Tibial artery (tissue), 4 donors: ENCODE measurements at places on chromosomes 3 and 15.
A peak's percentile ranks its signal among the peaks of the same experiment; 100 is the strongest.

- DNase-seq, result no peak
Observed at GRCh38 chr3:101857301-101857741, 8.0 kb downstream of the NFKBIZ start.

GRCh38 chr3:194447161-194447560, 39.6 kb downstream of the ATP13A3 start:
- no peak for DNase-seq

DNA sequence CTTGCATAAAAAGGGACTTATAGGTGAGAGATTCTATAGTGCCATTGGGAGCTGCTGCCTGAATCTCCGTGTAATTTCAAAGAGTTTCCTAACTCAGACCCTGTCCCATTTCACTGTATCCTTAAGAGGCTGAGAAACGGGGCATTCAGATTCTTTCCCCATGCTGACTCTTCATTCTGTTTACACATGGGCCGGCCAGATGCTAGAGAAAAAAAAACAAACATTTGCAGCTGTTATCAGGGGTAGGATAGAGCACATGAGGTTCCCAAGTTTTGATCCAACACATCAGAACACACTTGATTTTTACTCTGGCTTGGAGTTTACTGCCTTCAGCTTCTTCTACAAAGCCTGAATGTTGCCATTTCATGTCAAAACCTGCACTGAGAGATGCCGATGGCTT, 215.9 kb upstream of the TPRG1 start:
- DNase-seq, result no peak

DNA sequence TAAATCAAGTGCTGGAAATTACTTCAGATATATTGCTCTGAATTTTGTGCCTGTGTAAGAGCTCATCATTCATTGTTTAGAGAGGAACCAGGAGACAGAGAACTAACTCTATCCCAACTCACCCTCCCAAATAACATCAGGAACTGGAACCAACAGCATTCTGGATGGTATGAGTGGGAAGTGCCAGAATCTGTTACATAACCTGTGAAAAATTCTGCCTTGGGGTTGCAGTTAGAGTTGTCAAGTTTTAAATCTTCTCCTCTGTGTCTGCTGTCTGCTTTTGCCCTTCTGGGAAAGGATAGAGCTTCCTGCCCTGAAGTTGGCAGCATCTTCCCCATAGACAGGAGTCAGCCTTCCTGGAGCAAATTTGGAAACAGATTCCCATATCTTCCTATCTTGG, 41.2 kb downstream of the TIMP4 start:
- DNase-seq, result no peak

- DNase-seq, result no peak
Observed at GRCh38 chr15:35023804-35024203, 35.7 kb upstream of the ZNF770 start.

- no peak for DNase-seq
Observed at GRCh38 chr3:47476644-47477199, 981 bp upstream of the SCAP start.

GRCh38 chr3:170909129-170909903, 879 bp upstream of the EIF5A2 start:
- DNase-seq, result no peak

GRCh38 chr3:79497447-79498111, 270.2 kb downstream of the ROBO1 start:
- no peak for DNase-seq

- DNase-seq, result no peak
Observed at GRCh38 chr3:59306436-59306835, 256.6 kb upstream of the CFAP20DC start.

DNA sequence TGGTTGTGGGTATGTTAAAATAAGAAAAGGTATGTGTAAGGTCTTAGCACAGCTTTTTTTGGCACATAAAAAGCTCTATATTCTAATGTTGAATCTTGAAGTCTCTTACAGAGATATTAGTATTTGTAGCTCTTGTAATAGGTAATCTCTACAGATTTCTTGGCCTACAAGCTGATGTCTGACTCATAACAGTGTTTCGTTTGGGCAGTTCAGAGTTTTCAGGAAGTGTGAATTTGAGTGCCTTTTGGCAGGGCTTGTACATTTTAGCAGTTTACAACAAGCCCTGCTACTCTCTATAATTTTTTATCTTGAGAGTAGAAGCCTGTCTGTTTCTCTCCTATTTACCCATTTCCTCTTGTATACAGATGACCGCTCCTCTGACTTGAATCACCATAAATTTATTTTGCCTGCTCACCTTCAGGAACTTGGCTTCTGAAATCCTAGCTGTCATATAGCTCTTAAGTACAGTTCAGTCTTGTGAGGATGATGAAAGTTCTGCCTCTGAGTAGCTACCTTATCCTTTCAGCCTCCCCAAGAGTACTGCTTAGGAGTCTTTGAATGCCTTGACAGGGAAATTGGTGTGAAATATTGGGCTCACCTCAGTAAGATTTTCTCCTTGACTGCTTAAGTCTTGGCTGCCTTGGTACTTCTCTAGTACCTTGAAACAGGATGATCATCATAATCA, 419.9 kb upstream of the RARB start:
- DNase-seq, result no peak

- DNase-seq, result peak; percentile 72
Observed at GRCh38 chr15:67109141-67110034, 44.0 kb downstream of the SMAD3 start.

DNA sequence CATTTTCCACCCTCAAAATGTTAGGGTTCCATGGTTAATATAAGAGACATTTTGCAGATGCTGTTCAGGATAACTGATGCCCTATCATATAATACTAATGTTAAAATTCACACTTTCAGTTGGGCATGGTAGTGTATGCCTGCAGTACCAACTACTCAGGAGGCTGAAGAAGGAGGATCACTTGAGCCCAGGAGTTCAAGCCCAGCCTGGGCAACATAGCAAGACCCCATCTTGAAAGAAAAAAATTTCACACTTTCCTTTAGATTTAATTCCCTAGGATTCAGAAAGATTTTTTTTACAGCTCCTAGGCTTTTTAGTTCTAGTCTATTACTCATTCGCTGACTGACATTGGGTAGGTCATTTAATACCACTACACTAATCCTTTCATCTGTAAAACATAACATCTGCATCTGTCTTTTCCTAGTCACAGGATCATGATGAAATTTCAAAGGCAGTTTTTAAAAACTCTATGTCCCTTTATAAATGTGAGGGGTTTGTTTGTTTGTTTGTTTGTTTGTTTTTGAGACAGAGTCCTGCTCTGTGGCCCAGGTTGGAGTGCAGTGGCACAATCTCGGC, 103.7 kb downstream of the MYO5A start:
- DNase-seq, result no peak

DNA sequence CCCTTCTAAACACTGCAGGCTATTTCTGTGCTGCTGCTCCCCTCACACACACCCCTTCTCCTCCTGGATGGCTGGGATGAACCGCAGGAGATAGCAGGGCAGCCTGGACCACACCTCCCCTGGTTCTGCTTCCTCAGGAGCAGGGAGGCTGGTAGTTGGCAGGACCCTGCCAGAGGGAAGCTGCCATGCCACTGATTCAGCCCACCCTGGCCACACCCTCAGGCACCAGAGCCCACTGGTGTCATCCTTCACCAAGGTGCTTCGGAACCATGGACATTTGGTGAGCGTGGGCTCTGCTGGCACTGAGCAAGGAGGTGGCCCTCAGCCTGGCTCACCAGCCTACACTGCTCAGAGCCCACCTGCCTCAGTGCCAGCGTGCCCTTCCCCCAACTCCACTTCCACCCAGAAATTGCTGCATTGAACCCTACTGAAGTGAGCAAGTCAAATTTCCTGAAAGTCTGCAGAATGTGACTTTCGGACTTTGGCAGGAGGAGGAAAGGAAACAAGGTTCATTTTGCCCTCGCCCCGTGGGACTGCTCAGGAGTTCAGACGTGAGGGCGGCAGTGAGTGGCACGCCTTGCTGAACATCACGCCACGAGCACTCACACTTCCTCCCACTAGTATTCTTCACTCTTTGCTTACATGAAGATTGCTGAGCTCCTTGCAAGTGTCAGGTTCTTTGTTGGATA, 26.3 kb downstream of the BMF start:
- no peak for DNase-seq

DNA sequence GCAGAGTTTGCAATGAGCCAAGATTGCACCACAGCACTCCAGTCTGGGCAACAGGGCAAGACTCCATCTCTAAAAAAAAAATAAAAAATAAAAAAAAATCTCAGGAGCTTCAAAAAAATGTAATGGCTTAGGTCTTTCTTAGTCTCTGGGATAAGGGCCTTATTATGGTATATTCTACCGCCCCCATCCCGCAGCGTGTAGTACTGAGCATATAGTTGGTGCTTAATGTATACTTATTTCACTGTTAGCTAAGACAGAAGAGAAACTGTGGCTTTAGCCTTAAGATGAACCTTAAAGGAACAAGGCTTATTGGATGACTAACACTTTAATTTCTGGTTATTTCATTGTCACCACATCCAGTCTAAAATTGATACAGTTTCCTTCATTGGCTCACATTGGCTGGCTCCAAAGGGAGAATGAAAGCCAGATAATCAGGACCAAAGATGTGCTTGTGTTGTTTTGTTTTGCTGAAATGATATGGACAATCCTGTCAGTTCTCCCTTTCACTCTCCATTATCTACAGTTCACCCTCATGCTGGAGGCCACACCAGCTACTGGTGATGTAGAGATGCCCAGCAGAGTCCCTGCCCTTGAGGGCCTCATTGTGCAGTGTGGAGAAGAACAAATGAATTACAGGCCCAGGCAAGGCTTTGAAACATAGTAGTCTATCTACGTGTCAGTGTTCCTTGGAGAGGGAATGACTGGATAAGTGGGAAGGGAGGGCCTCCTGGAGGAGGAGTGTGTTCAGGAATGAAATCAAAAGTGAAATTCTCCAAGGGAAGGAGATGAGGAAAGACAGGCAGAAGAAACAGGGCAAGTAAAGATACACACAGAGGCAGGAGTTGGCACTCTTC, 17.4 kb upstream of the RAF1 start:
- no peak for DNase-seq

GRCh38 chr3:675846-676245, 417.0 kb upstream of the CNTN6 start:
- DNase-seq, result no peak

- DNase-seq, result no peak
Observed at GRCh38 chr15:85500060-85500708, 119.8 kb downstream of the AKAP13 start.

DNA sequence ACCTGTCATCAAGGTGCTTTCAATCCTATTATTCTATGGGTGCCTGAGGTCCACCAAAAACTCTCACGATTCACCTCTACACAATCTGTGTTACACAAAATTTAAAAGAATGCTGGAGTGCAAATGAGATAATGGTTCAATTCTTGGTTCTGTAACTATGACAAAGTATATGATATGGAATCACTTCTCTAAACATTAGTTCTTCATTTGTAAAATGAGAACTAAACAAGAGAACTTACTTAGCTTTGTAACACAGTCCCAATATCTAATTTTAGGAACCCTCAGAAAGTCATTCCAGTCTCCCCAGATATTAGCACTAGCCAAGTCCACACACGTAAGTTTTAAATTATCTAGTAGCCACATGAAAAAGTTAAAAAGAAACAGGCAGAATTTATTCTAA, 111.5 kb downstream of the TBL1XR1 start:
- DNase-seq, result no peak

GRCh38 chr3:116039651-116039985, 405.7 kb downstream of the LSAMP start:
- no peak for DNase-seq

DNA sequence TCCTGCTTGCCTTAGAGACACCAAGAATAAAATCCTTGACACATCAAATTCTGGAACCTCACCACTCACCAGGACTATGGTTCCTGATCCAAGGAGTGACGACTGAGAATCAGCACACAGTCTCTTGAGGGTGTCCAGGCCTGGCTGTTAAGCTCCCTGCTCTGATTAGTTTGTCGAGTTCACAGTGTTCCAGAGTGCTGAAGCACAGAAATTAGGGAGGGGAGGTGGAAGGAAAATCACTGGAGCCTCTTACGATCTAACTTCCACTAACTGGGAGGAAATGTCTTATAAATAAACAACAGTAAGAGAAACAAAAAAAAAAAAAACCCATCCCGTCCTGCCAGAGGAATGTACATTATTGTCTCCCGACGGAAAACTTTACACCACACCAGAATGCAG, 330.2 kb downstream of the TIGIT start:
- DNase-seq, result peak; percentile 80

DNA sequence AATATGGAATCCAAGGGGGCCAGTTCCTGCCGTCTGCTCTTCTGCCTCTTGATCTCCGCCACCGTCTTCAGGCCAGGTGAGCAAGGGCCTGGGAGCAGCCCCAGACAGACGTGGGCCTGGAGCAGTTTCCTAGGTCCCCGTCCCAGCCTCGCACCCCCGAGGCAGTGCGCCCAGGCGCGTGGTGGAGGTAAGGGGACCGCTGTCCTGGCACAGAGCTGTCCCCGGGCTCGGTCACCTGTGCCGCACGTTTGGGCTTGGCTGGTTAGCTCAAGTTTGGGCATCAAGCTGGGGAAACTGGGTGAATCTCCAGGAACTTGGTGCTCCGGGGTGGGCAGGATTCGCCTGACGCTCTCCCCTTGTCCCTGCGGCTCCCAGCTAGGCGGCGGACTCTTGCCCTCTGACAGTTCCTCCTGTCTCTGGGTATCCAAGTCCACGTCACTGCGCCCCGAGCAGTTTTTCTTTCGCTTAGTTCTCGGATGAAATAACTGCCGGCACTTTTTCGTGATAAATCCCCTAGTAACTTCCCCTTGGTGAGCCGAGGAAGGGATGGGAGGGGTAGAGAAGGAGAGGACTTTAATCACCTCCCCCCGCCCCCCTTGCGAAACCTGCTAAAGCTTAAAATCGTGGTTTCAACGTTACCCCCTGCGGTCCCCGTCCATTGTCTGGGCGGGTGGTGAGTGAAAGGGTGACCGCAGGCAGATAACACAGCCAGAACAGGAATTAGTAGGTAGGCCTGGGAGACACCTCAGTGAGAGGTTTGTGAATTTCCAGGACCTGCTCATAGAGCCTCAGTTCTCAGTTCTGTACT, 901 bp downstream of the ALCAM start:
- peak; percentile 82 for DNase-seq

- DNase-seq, result no peak
Observed at GRCh38 chr3:59163953-59164352, 114.1 kb upstream of the CFAP20DC start.

- DNase-seq, result no peak
Observed at GRCh38 chr3:194046531-194046930, 89.4 kb upstream of the HES1 start.

DNA sequence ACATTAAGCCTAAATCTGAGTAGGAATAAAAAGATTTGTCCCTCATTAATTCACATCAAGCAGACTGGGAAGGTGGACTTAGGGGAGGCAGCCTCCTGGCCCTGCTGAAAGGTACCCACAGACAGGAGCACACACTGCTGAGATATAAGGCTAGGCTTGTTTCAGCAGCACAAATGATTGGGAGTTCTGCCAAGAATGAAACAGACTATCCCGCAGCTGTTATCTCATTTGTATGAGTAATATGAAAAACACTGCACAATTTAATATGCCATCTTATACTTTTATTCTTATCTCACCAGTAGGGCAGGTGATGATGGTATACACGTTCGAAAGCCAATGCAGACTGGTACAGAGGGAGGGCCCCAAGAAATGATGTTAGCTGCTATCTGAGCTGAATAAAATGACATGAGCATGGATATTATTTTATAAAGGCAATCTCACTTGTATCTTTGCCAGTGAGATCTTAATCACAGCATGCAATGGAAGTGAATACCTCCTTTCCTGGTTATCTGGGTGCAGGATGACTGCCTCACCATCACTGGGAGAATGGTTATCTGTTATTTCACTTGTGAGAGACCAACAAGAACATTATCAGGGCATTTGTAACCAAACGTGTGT, 258.7 kb upstream of the PPP2R3A start:
- DNase-seq, result no peak

- peak; percentile 79 for DNase-seq
Observed at GRCh38 chr15:66650433-66650832, 51.6 kb upstream of the SMAD6 start.
